ENCODE measurements at places on chromosomes 4 and X. TPM values are rescaled to one million over a fixed set of nuclear protein-coding genes. Genes with fewer than 3 reads are reported as not detected.

DNA sequence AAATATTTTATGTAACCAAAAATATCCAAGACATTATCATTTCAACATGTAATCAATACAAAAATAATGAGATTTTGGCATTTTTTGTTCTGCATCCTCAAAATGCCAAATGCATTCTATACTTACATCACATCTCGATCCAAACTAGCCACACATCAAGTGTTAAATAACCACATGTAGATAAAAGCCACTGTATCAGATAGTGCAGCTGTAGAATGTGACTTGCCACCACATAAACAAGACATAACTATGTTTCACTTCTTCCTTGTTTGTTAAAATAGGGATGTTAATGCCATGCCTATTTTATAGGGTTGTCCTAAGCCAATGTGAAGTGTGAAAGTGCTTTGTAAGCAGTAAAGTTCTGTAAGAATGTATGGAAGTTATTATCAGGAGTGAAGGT, 20.9 kb downstream of the INTS6L start:
- peaks cover under 1% of the 10 kb centered on the region for H3K36me3 ChIP-seq
- no peak for DNase-seq
- H3K4me3 ChIP-seq = no peak overlapping the region
- no peak overlapping the region for H3K27ac ChIP-seq
- H3K4me1 ChIP-seq = peaks cover 25% of the 10 kb centered on the region

DNA sequence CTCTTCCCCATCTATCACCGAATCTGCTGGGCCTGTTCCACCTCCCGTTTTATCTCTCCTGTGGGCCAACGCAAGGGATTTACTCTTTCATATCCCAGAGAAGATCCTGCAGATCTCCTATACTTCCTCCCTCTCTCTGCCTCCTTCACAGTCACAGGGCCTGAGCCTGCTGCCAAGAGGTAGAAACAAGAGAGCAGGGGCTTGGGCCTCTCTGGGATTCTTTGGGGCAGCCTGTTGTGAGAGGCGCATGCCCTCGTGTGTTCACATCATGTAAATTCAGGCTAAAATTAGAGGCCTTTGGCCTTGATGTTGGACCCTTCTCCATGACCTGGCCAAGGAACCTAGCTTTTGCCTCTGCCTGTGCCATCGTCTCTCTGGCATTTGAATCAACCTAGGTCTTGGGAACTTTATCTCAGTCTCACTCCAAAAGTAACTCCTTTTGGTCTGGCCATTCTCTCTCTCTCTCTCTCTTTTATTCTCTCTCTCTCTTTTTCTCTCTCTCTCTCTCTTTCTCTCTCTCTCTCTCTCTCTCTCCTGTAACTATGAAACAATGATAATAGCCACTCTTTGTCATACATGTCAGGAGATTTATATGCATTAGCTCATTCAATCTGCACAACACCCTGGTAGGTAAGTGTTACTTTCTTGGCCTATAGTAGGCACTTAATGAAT, 20.0 kb upstream of the EFNB1 start:
- H3K27ac ChIP-seq = no peak overlapping the region
- no peak overlapping the region for H3K4me3 ChIP-seq
- H3K4me1 ChIP-seq = no peaks in the 10 kb centered on the region
- no peaks in the 10 kb centered on the region for H3K36me3 ChIP-seq

DNA sequence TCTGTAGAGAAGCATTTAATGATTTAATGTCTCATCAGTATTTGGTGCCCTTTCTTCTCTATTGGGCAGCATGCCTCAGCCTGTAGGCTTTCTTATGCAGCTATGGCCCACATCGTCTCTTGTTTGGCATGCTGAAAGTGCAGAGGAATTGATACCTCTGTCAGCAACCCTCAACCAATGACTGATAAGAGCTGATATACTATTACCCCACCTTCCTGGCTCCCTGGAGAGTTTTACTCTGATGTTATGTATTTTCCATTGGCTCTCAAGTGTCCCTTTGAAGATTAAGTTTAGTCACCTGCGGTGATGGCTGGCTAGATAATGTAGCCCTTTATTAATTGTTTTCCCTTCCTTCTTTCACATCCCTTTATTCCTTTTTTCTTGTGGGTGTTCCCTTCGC, 41.2 kb upstream of the PDHA2 start:
- no peaks in the 10 kb centered on the region for H3K4me1 ChIP-seq
- no peaks in the 10 kb centered on the region for H3K36me3 ChIP-seq
- H3K4me3 ChIP-seq = no peak overlapping the region
- H3K27me3 ChIP-seq = no peaks in the 10 kb centered on the region

DNA sequence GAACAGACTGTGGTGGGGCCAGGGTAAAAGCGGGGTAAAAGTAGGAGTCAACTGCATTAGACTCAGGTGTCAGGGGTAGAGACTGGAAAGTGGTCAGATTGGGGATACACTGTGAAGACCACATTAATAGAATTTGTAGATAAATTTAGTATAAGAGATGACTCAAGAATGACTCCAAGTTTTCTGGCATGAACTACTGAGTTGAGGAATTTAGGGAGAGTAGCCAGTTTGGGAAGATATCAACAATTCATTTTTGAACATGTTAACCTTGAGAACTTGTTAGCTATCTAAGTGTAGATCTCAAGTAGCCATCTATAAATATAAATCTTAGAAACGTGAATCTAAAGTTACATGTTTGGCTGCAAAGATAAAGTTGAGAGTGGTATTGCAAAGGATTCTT, 206.9 kb upstream of the HCCS start:
- no peak overlapping the region for H3K27ac ChIP-seq
- DNase-seq = no peak
- H3K4me1 ChIP-seq = no peaks in the 10 kb centered on the region
- no peaks in the 10 kb centered on the region for H3K36me3 ChIP-seq
- no peaks in the 10 kb centered on the region for H3K27me3 ChIP-seq
- H3K4me3 ChIP-seq = no peak overlapping the region

GRCh38 chr4:8777320-8778196, 94.1 kb downstream of the HMX1 start:
- H3K4me3 ChIP-seq = no peak overlapping the region
- no peaks in the 10 kb centered on the region for H3K4me1 ChIP-seq
- H3K36me3 ChIP-seq = no peaks in the 10 kb centered on the region
- DNase-seq = no peak

GRCh38 chr4:108292229-108292628, 123.5 kb upstream of the LEF1 start:
- H3K36me3 ChIP-seq = no peaks in the 10 kb centered on the region
- DNase-seq = no peak
- peaks cover 3% of the 10 kb centered on the region for H3K27me3 ChIP-seq
- no peak overlapping the region for H3K4me3 ChIP-seq

- no peaks in the 10 kb centered on the region for H3K27me3 ChIP-seq
- H3K36me3 ChIP-seq = no peaks in the 10 kb centered on the region
- H3K4me3 ChIP-seq = no peak overlapping the region
- DNase-seq = no peak
- peaks cover 10% of the 10 kb centered on the region for H3K4me1 ChIP-seq
Measured at GRCh38 chrX:96689991-96690390, 5.3 kb downstream of the DIAPH2 start.

DNA sequence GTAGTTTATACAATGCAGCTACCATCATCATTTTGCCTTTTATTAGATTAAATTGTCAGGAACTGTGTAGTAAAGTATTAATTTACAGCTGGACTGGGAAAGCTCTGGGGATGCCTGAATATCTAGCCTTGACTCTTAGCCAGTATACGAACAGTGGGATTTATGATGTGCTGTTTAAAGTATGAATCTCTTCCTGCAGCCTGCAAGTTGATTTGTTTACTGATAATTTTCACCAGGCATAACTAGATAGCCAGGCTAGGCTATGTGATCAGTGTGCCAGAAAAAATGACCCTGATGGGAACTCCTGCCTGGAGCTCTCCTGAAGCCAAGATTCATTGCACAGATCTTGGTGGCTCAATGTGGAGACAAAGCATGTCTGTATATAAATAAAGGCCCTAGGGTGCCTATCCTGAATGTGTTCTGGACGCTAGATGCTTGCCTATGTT, 119.2 kb downstream of the SCLT1 start:
- no peaks in the 10 kb centered on the region for H3K4me1 ChIP-seq
- no peak overlapping the region for H3K4me3 ChIP-seq
- no peaks in the 10 kb centered on the region for H3K27me3 ChIP-seq
- H3K36me3 ChIP-seq = no peaks in the 10 kb centered on the region
- H3K27ac ChIP-seq = no peak overlapping the region
- no peak for DNase-seq

DNA sequence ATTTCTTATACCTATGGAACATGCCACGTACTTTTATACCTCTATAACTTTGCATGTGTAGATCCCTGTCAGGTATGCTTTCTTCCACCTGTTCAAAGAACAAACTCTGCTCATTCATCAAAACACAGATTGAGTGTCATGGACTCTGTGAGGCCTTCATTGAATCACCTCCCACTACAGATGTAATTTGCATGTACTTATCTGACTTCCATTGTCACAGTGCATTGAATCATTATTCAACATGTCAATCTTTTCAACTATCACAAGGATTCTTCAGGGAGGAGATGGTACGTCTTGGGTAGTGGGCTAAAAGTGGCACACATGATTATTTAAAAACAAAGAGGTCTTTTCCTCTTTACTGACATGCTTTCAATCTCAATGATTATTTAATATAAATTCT, 24.1 kb downstream of the SPOCK3 start:
- H3K27ac ChIP-seq = no peak overlapping the region
- H3K4me1 ChIP-seq = no peaks in the 10 kb centered on the region
- DNase-seq = no peak
- H3K4me3 ChIP-seq = no peak overlapping the region

GRCh38 chrX:41802958-41803357, 79.0 kb downstream of the GPR82 start:
- peaks cover 5% of the 10 kb centered on the region for H3K36me3 ChIP-seq
- no peak overlapping the region for H3K4me3 ChIP-seq
- no peak overlapping the region for H3K27ac ChIP-seq
- no peaks in the 10 kb centered on the region for H3K27me3 ChIP-seq
- no peak for DNase-seq

DNA sequence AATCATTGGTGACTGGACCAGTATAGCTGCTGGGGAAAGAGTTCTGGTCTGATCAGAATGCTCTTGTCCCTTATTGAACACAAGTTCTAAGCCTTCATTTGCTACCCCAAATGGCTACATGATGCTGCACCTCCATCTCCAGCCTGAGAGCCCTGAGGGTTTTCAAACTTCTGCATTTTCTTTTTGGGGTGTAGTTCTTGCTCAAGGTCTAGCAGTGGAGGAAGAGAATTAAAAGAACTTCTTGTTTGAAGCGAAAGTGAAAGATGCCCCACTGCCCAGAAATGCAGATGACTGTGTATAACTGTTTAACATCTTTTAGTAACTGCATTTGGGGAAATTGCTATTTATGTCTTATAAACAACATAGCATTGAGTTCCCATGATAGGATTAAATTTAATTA, 38.5 kb downstream of the LAMTOR3 start:
- no peak for DNase-seq
- peak overlapping the region; percentile 70 for H3K27ac ChIP-seq
- peaks cover 3% of the 10 kb centered on the region for H3K36me3 ChIP-seq
- H3K27me3 ChIP-seq = no peaks in the 10 kb centered on the region
- peak overlapping the region; percentile 72 for H3K4me3 ChIP-seq
- H3K4me1 ChIP-seq = peaks cover 26% of the 10 kb centered on the region

DNA sequence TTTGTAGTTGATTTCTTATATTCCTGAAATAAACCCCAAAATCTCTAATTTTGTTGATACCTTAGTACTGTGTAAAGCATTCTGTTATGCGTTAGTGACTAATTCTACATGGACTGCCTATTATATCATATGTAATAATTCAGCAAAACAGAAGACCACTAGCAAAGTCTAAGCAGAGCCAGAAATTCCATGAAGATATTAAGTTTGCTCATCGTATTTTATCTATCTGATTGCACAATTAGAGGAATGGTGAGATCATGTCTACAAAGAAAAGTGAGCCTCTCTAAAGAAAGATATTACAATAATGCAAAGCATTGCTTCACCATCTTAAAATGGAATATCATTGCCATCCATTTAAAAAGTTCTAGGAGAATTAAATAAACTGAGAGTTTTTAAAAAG, 374.6 kb upstream of the SLC7A11 start:
- no peak for DNase-seq
- no peak overlapping the region for H3K4me3 ChIP-seq
- no peaks in the 10 kb centered on the region for H3K36me3 ChIP-seq
- no peaks in the 10 kb centered on the region for H3K27me3 ChIP-seq
- no peak overlapping the region for H3K27ac ChIP-seq

GRCh38 chrX:39619182-39620009, 478.4 kb downstream of the BCOR start:
- H3K27me3 ChIP-seq = no peaks in the 10 kb centered on the region
- H3K27ac ChIP-seq = no peak overlapping the region
- H3K4me1 ChIP-seq = peaks cover 1% of the 10 kb centered on the region
- H3K4me3 ChIP-seq = no peak overlapping the region

GRCh38 chr4:32340591-32340990, 1620.4 kb downstream of the PCDH7 start:
- no peak overlapping the region for H3K4me3 ChIP-seq
- H3K27me3 ChIP-seq = no peaks in the 10 kb centered on the region
- DNase-seq = no peak
- H3K27ac ChIP-seq = no peak overlapping the region

- H3K27ac ChIP-seq = no peak overlapping the region
- H3K4me3 ChIP-seq = no peak overlapping the region
- no peaks in the 10 kb centered on the region for H3K27me3 ChIP-seq
- peaks cover 15% of the 10 kb centered on the region for H3K36me3 ChIP-seq
Measured at GRCh38 chr4:105458001-105458400, 15.9 kb downstream of the PPA2 start.

The OTC gene
- total RNA-seq = not detected

The BEX5 gene
- total RNA-seq = 7.0 TPM

The BMPR1B gene
- total RNA-seq = 0.72 TPM

Data from CD4-positive, CD25-positive, alpha-beta regulatory T cell (primary cell).